ENCODE measurements at places on chromosomes 5 and 9. TPM values are rescaled to one million over a fixed set of nuclear protein-coding genes. Genes with fewer than 3 reads are reported as not detected.

PCDHGA10 gene
- 30.7 TPM for total RNA-seq

TEX48 gene
- total RNA-seq, result not detected

EGFLAM gene
- total RNA-seq, result 6.8 TPM

GARIN3 gene
- total RNA-seq, result not detected

PPP3R2 gene
- 0.34 TPM for total RNA-seq

PRLR gene
- 2.1 TPM for total RNA-seq

DNA sequence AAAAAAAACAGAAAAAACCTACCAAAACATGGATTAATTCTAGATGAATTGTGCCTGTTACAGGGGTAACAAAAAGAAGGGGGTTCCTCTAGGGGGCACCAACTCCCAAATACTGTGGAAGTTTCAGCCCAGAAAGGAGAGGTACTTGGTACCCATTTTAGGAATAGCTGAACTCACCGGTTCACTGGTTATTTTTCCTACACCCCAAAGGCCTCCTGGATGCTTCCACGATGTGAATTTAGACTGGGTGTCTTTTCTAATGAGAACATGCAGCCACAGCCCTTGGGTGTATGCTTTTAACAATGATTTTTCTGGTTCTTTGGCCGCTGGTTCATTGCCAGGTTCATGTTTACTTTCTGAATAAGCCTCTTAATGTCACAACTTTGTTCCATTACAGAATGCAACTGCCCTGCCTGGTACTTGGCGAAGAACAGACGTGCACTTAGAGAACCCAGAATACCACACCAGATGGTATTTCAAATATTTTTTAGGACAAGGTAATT, 46.7 kb downstream of the GARNL3 start:
- H3K27ac ChIP-seq, result no peak overlapping the region
- no peaks in the 10 kb centered on the region for H3K27me3 ChIP-seq
- H3K4me3 ChIP-seq, result no peak overlapping the region
- no peak for DNase-seq

DNA sequence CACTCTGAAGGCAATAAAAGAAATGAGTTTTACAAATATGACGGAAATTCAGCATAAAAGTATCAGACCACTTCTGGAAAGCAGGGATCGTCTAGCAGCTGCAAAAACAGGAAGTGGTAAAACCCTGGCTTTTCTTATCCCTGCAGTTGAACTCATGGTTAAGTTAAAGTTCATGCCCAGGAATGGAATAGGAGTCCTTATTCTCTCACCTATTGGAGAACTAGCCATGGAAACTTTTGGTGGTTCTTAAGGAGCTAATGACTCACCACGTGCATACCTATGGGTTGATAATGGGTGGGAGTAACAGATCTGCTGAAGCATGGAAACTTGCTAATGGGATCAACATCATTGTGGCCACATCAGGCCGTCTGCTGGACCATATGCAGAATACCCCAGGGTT, 93.5 kb upstream of the RGMB start:
- H3K27ac ChIP-seq, result no peak overlapping the region

GRCh38 chr9:37531699-37532098, 44.5 kb downstream of the FBXO10 start:
- H3K4me1 ChIP-seq, result no peaks in the 10 kb centered on the region
- DNase-seq, result no peak
- no peak overlapping the region for H3K27ac ChIP-seq
- H3K36me3 ChIP-seq, result peaks cover 24% of the 10 kb centered on the region

GRCh38 chr9:125133403-125134329, 9.7 kb downstream of the SCAI start:
- H3K4me3 ChIP-seq, result no peak overlapping the region
- no peak overlapping the region for H3K27ac ChIP-seq
- no peaks in the 10 kb centered on the region for H3K4me1 ChIP-seq
- H3K27me3 ChIP-seq, result no peaks in the 10 kb centered on the region
- DNase-seq, result no peak

DNA sequence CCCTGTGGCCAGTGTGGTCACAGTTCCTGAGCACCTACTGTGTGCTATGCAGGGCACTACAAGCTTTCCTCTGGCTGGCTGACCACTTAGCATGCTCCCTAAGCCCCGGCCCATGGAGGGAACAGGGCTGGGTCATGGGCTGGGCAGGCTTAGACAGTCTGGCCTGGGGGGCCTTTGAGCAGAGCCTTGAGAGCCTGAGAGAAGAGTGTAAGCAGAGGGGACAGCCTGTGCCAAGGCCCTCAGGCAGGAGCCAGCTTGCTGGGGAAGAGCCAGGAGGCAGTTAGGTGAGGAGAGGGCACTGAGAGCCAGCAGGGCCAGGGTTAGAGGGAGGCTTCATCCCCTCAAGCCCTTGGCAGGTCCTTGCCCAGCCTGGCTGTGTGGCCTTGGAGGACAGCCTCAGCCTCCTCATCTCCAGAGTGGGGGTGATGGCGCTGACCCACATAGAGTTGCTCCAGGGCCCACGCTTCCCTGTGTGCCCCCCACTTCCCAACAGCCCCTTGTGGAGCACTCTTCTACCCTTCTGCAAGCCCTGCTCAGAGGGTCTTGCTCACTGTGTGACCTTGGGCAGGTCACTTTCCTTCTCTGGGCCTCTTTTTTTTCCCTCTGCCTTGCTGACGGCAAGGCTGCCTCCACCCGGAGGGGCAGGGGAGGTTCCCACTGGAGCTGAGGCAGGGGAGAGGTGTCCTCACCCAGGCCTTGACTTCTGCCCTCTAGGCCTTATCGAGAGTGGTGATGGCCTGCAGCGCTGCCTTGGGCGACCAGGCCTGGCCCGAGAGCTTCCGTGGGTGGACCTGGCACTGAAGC, 107.1 kb downstream of the PHF2 start:
- H3K27ac ChIP-seq, result no peak overlapping the region
- no peaks in the 10 kb centered on the region for H3K4me1 ChIP-seq
- no peaks in the 10 kb centered on the region for H3K36me3 ChIP-seq
- DNase-seq, result peak; percentile 12
- peaks cover 11% of the 10 kb centered on the region for H3K27me3 ChIP-seq
- H3K4me3 ChIP-seq, result no peak overlapping the region

DNA sequence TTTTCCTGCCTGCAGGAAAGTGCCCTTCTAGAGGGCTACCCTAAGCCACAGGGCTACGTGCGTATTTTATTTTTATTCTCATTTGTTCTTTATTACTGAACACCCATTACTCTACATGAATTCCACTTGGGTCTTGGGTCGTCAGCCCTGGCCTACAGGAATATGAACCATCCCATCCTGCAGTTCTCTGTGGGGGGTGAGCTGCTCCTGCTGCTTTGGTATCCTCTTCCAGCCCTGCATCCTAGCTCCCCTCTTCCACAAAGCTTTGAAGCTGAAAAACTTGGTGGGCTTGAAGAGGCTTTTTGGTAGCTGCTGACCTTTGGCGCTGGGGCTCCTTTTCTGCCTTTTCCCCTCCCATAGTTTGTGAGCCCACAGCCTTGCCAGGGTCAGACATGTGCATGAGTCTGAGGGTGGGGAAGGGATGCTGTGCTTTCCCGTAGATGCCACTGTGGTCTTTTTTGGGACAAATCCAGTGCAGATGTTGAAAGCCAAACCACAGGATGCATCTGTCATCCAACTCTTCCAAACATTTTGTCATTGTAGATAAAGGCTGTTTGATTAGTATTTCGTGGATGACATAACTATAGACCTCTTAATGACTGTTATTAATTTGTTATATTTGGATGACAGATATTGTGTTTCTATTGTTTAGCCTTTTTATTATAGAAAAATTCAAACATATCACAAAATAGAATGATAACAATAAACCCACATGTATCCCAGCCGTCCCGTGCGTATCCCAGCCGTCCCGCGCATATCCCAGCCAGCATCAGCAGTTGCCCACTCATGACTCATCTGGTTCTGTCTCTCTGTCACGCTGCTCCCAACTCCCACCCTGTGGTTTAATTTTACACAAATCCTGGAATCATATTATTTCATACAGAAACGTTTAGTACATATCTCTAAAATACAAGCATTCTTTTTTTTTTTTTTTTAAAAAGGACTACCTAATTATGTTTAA, 43.9 kb downstream of the SLC46A2 start:
- H3K4me3 ChIP-seq, result no peak overlapping the region
- peaks cover 4% of the 10 kb centered on the region for H3K36me3 ChIP-seq
- H3K27ac ChIP-seq, result no peak overlapping the region
- no peak for DNase-seq
- peaks cover 8% of the 10 kb centered on the region for H3K4me1 ChIP-seq

DNA sequence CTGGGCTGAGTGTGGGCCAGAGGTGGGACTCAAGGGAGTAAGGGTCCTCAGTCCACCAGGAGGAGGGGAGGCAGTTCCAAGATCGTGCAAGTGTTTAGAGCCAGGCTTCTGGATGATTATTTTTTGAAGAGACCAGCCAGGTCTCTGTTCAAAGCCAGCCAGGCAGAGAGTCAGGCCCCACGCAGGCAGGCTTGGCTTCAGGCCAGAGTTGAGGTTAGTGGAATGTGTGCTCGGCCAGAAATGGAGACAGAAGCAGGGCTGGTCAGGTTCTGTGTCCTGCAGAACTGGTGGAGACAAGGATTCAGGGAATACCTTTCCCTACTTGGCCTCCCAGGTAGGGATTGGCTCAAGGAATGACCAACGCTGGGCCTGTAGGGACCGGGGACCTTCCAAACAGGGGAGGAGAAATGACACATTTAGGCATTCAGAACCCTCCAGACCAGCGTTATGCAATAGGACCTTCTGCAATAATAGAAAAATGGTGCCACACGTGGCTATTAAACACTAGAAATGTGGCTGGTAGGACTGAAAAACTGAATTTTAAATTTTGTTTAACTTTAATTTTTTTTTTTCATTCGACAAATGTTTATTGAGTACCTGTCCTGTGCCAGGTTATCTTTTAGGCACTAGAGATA, 106.2 kb downstream of the CMYA5 start:
- no peaks in the 10 kb centered on the region for H3K27me3 ChIP-seq
- peaks cover 11% of the 10 kb centered on the region for H3K4me1 ChIP-seq
- H3K36me3 ChIP-seq, result peaks cover 11% of the 10 kb centered on the region
- no peak overlapping the region for H3K4me3 ChIP-seq
- DNase-seq, result no peak

DNA sequence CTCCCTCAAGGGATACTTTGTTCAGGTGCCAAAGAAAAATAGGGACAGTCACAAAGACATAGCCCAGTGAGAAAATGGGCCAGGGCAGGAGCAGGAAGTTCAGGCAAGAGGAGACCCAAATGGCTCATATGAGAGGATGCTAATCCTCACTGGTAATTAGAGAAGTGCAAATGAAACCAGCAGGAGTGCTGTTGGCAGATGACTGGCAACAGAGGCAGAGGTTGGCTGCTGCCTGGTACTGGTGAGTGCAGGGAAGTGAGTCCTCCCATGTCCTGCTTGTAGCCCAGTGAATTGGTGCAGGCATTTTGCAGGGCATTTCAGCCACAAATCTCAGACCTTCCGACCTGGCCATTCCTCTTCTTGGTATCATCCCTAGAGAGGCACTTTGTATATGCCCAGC, 23.5 kb downstream of the ODF2 start:
- H3K36me3 ChIP-seq, result peaks cover 38% of the 10 kb centered on the region
- no peaks in the 10 kb centered on the region for H3K27me3 ChIP-seq
- no peaks in the 10 kb centered on the region for H3K4me1 ChIP-seq
- H3K27ac ChIP-seq, result no peak overlapping the region
- H3K4me3 ChIP-seq, result no peak overlapping the region
- no peak for DNase-seq

GRCh38 chr5:11139217-11139865, 378.3 kb upstream of the DAP start:
- H3K27ac ChIP-seq, result no peak overlapping the region
- no peaks in the 10 kb centered on the region for H3K36me3 ChIP-seq
- H3K27me3 ChIP-seq, result peaks cover 4% of the 10 kb centered on the region
- no peak overlapping the region for H3K4me3 ChIP-seq
- no peak for DNase-seq
- H3K4me1 ChIP-seq, result no peaks in the 10 kb centered on the region

DNA sequence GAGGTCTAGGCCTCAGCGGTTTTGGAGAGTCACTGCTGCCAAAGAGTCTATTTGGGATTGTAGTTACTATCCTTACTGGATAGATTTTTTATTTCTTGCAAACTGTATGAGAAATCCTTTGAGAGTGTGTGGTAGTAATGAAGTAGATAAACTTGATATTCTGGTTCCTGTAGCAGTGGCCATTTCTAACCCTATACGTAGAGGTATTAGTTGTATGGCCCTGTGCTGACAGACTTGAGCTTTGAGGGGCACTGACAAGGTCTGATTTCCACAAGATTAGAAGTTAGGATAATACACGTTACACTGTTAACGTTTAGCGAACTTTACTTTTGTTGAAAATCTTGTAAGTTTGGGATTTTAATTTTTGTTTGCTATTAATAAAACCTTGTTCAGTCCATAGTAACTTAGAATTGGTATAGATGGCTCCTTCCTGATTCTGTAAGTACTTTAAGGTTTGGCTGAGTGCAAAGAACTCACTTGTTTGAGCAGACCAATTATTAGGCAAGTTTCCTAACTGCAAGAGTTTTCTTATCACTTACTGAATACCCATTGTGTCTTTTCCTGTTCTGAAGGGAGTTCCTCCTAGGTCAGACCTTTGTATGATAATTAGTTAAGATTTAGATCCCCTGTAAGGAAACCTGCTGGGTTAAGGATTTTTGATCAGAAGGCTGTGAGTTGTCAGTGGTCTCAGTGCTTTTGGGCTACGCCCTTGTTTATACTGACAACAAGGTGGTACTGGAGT, 31.4 kb downstream of the GCNT1 start:
- peaks cover 8% of the 10 kb centered on the region for H3K4me1 ChIP-seq
- no peaks in the 10 kb centered on the region for H3K27me3 ChIP-seq
- no peak for DNase-seq
- H3K36me3 ChIP-seq, result peaks cover 7% of the 10 kb centered on the region

DNA sequence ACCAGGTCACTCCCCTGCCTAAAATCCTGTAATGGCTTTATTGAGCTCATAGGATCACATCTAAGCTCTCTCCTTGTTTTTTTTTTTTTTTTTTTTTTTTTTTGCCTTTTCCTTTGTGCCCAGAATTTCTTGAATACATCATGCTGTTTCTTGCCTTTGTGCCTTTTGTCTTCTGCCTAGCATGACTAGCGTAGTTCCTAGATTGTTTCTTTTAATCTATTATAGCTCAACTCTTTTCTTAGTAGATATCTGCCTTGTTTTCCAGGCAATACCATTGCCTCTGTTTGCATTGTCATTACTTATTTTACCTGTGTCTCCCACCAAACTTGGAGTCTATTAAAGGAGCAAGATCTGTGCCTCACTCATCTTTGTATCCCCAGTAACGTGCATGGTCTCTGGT, 106.1 kb upstream of the C9orf72 start:
- no peak overlapping the region for H3K27ac ChIP-seq
- no peaks in the 10 kb centered on the region for H3K27me3 ChIP-seq
- peaks cover 9% of the 10 kb centered on the region for H3K4me1 ChIP-seq
- no peaks in the 10 kb centered on the region for H3K36me3 ChIP-seq

GRCh38 chr5:137036640-137037039, 462.5 kb downstream of the SPOCK1 start:
- H3K4me3 ChIP-seq, result no peak overlapping the region
- no peak for DNase-seq
- H3K27me3 ChIP-seq, result peaks cover 52% of the 10 kb centered on the region

DNA sequence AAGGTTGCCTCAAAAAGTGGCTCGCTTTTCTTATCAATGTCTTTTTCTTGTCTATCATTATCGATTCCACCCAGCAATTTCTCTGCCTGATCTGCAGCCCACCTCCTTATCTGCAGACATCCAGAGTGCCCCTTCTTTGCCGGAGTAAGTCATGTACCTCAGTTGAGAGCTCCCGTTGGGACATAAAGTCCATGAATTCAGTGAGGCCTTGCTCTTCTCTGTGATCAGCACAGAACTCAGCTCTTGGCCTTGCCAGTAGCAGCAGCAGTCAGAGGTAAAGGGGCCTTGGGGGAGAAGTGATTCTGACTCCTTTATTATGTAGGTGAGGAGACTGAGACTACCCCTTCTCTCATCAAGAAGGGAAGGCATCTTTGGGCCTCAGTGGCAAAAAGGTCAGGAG, 24.9 kb upstream of the DCAF12 start:
- H3K36me3 ChIP-seq, result no peaks in the 10 kb centered on the region
- DNase-seq, result no peak
- no peak overlapping the region for H3K27ac ChIP-seq
- H3K4me3 ChIP-seq, result no peak overlapping the region
- no peaks in the 10 kb centered on the region for H3K27me3 ChIP-seq

Data from mesothelial cell of epicardium (in vitro differentiated cells).